Natural killer cell treated with Interleukin-12 subunit alpha and Interleukin-12 subunit beta and Interleukin-15 and Interleukin-18, amount 100 ng/mL, for 72 hours (primary cell): ENCODE measurements at places on chromosomes 12 and 14.
A peak's percentile ranks its signal among the peaks of the same experiment; 100 is the strongest.

- H3K36me3 ChIP-seq, result no peaks in the 10 kb centered on the region
- no peak for DNase-seq
- no peaks in the 10 kb centered on the region for H3K4me1 ChIP-seq
- no peak overlapping the region for H3K27ac ChIP-seq
- no peaks in the 10 kb centered on the region for H3K27me3 ChIP-seq
Measured at GRCh38 chr12:78146365-78146772, 315.7 kb downstream of the NAV3 start.

- H3K27ac ChIP-seq, result peak overlapping the region; percentile 63
- DNase-seq, result peak; percentile 69
- no peaks in the 10 kb centered on the region for H3K36me3 ChIP-seq
- peaks cover 2% of the 10 kb centered on the region for H3K27me3 ChIP-seq
Measured at GRCh38 chr14:98138666-98139065, 1133.3 kb downstream of the BCL11B start.

GRCh38 chr12:66035288-66035966, 95.1 kb downstream of the LLPH start:
- no peak overlapping the region for H3K4me3 ChIP-seq
- H3K27ac ChIP-seq, result no peak overlapping the region
- no peak for DNase-seq
- H3K36me3 ChIP-seq, result no peaks in the 10 kb centered on the region
- no peaks in the 10 kb centered on the region for H3K4me1 ChIP-seq

- H3K36me3 ChIP-seq, result peaks cover 3% of the 10 kb centered on the region
- H3K27ac ChIP-seq, result no peak overlapping the region
- no peaks in the 10 kb centered on the region for H3K4me1 ChIP-seq
- H3K27me3 ChIP-seq, result peaks cover 3% of the 10 kb centered on the region
- no peak for DNase-seq
Measured at GRCh38 chr14:90523544-90523943, 126.7 kb downstream of the CALM1 start.

DNA sequence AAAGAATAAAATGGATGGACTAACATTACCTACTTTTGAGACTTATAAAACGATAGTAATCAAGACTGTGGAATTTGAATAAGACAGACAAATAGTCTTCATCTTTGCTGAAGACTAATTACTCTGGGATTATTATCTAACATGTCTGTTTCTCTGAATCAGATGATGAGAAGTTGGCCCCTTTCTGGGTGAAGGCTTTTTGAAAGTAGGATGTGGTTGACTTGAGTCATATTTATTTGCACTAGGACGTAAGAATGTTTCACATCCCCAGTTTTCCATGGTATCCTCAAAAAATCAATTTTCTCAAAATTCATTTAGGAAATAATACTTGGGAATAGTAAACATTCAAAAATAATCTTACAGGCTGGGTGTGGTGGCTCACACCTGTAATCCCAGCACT, 31.8 kb downstream of the PKP2 start:
- no peaks in the 10 kb centered on the region for H3K36me3 ChIP-seq
- H3K4me3 ChIP-seq, result no peak overlapping the region
- peaks cover 10% of the 10 kb centered on the region for H3K27me3 ChIP-seq
- no peak overlapping the region for H3K27ac ChIP-seq
- no peaks in the 10 kb centered on the region for H3K4me1 ChIP-seq

DNA sequence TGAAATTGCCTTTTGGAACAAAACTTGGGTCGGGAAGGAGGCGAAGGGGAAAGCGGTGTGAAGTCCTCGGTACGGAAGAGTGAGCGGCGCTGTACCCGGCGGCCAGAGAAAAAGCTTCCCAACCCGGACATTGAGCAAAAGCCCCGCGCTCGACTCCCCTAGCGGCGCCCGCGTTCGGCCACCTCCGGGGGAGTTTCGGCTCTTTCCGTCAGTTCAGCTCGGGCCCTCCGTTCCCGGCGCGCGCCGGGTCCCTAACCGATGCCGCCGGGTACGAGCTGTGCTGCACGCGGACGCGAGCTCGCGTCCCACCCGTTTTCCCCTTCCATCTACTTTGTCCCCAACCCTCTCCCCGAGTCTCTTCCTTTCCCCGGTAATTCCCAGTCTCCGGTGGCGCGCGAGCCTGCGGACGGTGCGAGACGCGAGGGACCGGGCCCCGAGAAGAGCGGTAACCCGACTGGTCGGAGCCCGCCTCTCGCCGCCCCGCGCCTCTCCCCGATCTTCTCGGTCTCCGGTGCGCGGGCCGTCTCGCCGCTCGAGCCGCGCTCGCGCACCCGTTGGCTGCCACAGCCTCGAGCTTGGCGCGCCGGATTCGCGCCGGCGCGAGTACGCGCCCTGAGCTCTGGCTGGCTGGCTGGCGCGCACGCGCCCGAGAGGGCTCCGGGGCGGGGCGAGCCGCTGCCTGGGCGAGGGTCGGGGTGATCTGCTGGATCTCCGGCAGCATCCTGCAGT, 446 bp upstream of the SPATS2 start:
- H3K4me1 ChIP-seq, result peaks cover 24% of the 10 kb centered on the region
- no peaks in the 10 kb centered on the region for H3K27me3 ChIP-seq
- DNase-seq, result peak; percentile 94
- peak overlapping the region; percentile 73 for H3K27ac ChIP-seq
- no peaks in the 10 kb centered on the region for H3K36me3 ChIP-seq

- H3K4me1 ChIP-seq, result peaks cover 70% of the 10 kb centered on the region
- H3K36me3 ChIP-seq, result peaks cover 37% of the 10 kb centered on the region
- H3K4me3 ChIP-seq, result peak overlapping the region; percentile 98
- peak overlapping the region; percentile 99 for H3K27ac ChIP-seq
Measured at GRCh38 chr14:24632336-24632735, 1.7 kb downstream of the GZMB start.

GRCh38 chr12:47995981-47996401, 8.3 kb downstream of the COL2A1 start:
- H3K27ac ChIP-seq, result no peak overlapping the region
- peaks cover 1% of the 10 kb centered on the region for H3K4me1 ChIP-seq
- peaks cover 45% of the 10 kb centered on the region for H3K27me3 ChIP-seq
- no peaks in the 10 kb centered on the region for H3K36me3 ChIP-seq

DNA sequence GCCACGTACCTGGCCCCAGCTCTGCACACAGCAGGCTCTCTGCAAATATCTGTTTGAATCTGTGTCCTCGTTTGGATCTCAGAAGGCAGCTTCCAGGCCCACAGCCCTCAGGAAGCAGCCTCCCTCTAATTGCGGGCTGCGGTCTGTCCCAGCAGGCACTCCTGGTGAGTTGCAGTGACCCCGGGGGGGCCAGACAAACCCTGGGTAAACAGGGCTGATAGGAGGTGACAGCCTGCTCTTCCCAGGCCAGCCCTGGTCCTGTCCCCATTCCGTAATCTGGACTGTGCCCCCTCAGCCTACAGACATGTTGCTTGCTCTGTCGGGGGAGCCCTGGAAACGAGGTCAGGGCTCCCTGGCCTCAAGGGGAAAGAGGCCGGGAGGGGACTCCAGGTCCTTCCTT, 2.0 kb downstream of the FOXN4 start:
- peaks cover 56% of the 10 kb centered on the region for H3K27me3 ChIP-seq
- peaks cover 6% of the 10 kb centered on the region for H3K36me3 ChIP-seq
- H3K4me1 ChIP-seq, result peaks cover 6% of the 10 kb centered on the region
- no peak for DNase-seq
- no peak overlapping the region for H3K4me3 ChIP-seq

DNA sequence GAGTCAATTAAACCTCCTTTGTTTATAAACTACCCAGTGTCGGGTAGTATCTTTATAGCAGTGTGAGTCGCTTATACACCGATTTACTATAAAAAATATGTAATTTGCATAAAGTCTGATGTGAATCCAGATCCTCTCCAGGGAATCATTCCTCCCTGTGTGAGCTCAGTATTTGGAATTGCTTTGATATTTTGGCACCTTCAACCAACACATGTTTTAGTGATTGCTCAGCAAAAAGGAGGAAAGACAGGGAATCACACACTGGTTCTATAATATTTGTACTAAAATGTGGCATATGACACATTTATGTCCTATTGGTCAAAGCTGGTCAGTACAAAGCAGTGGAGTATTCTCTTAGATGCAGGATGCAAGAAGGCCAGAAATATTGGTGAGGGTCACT, 703.9 kb upstream of the ATXN7L3B start:
- H3K27me3 ChIP-seq, result no peaks in the 10 kb centered on the region
- H3K4me3 ChIP-seq, result no peak overlapping the region
- H3K27ac ChIP-seq, result no peak overlapping the region
- no peaks in the 10 kb centered on the region for H3K4me1 ChIP-seq

DNA sequence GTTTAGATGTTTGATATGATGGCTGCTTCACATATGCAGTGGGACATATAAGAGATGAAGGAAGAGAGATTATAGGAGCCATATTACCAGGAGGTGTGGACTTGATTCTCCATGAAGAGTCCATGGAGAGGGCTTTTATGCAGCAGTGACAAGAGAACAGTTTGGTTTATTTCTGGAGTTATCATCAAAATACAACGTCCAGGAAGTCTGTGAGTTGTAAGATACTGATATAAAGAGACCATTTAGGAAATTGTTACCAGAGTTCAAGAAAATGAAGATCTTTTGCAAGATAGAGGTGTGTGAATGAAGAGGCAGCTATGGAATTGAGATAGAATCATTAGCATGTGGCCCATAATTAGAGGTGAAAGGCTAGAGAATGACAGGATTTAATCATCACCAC, 431.7 kb downstream of the NPAS3 start:
- no peaks in the 10 kb centered on the region for H3K4me1 ChIP-seq
- no peak overlapping the region for H3K27ac ChIP-seq
- DNase-seq, result no peak
- H3K27me3 ChIP-seq, result no peaks in the 10 kb centered on the region
- H3K4me3 ChIP-seq, result no peak overlapping the region
- H3K36me3 ChIP-seq, result no peaks in the 10 kb centered on the region

- DNase-seq, result no peak
- H3K27ac ChIP-seq, result no peak overlapping the region
- H3K36me3 ChIP-seq, result no peaks in the 10 kb centered on the region
- H3K27me3 ChIP-seq, result peaks cover 3% of the 10 kb centered on the region
Measured at GRCh38 chr12:129520739-129521138, 383.1 kb downstream of the TMEM132D start.

DNA sequence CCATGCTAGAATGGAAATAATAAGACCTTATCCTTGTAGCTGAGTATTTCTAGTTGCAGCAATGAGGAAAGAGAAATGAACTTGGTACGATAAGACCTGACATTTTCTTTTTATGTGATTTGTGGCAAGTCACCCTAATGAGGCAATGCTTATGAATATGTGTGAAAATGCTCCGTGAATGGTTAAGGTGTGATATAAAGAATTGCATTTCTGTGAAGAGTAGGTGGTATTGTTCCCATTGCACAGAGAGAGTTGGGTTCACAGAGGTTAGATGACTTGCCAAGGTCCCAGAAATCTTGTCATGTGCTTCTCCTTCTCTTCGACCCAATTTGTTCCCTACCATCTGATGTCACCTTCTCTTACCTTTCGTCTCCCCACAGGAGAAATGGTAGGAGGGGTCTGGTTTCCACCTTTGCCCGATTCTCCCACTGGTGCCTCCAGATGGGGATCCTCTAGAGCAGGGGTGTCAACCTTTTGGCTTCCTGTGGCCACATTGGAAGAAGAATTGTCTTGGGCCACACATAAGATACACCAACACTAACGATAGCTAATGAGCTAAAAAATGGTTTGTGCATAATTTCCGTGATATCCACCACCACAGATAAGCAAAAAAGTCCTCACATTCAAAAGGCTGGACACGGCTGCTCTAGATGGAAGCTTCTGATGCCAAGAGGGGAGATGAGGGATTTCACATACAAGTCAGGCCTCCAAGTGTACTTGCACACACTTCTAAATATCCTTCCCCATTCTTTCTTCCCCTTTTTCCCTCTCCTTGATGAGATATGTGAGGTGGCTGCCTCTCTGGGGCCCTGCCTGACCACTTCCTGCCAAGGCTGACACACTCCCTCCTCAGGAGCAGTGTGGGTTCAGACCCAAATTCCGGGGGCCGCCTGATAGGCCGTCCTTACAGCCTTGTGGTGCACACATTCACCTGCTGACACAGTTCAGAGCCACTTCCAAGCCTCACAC, 96.1 kb downstream of the PLXNC1 start:
- H3K4me1 ChIP-seq, result peaks cover 54% of the 10 kb centered on the region
- peak overlapping the region; percentile 86 for H3K4me3 ChIP-seq
- H3K36me3 ChIP-seq, result peaks cover 12% of the 10 kb centered on the region
- H3K27ac ChIP-seq, result peak overlapping the region; percentile 96
- H3K27me3 ChIP-seq, result no peaks in the 10 kb centered on the region
